ENCODE measurements at places on chromosomes 11 and 22. TPM values are rescaled to one million over a fixed set of nuclear protein-coding genes. Genes with fewer than 3 reads are reported as not detected.

Gene LGALS12
- total RNA-seq, result 0.67 TPM

Gene OR2AG2
- 0.26 TPM for total RNA-seq

- H3K27me3 ChIP-seq, result peaks cover 2% of the 10 kb centered on the region
- no peak overlapping the region for H3K27ac ChIP-seq
- H3K4me1 ChIP-seq, result peaks cover 8% of the 10 kb centered on the region
- H3K4me3 ChIP-seq, result no peak overlapping the region
- no peaks in the 10 kb centered on the region for H3K36me3 ChIP-seq
- DNase-seq, result no peak
These were observed 97.6 kb downstream of the SLC1A2 start for GRCh38 chr11:35321532-35322317.

GRCh38 chr22:44550711-44551491 is 52.9 kb upstream of the RTL6 start:
- peaks cover 9% of the 10 kb centered on the region for H3K27me3 ChIP-seq
- DNase-seq, result peak; percentile 17
- H3K27ac ChIP-seq, result no peak overlapping the region

Gene TREH
- not detected for total RNA-seq
